ENCODE measurements at places on chromosomes 11 and 22.

DNA sequence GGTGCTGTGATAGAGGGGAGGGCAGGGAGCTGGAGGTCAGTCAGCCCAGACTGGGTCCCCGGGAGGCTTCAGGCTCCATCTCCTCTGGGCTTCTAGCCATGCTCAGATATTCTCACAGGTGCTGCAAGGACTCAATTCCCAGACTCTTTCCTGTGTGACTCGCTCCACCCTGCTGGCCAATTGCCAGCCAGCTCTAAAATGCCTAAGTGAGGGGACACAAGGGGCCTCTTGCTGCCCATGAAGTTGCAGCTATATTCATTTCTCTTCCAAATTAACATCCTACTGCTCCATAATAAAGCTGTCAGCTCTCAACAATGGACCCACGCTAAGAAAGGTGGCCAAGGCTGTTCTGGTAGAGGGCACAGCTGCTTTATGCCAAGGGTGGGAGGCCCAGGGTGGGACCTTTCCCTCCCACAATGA is 101.5 kb downstream of the PLEKHA7 start:
- no peak for DNase-seq

DNA sequence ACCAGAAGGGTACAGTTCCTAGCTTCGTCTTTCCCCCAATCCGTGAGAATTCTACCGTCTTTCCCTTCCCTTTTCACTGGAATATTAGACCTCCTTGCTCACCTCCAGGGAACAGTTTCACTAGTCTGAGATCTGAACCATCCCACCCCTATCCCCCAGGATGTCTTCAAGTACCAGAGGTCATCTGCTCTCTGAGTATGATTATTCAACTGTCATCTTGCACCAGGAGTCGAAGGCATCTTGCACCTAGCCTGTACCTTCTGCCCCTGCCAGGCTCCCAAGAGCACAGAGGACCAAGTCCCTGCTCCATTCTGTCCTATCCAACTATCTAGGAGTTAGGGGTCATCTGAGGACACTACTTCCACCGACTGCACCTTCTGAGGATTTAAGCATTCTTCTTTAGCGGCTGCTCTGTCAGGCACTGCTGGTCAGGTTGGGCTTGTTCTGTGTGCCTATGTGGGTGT is 804 bp downstream of the ACER3 start:
- DNase-seq, result no peak

DNA sequence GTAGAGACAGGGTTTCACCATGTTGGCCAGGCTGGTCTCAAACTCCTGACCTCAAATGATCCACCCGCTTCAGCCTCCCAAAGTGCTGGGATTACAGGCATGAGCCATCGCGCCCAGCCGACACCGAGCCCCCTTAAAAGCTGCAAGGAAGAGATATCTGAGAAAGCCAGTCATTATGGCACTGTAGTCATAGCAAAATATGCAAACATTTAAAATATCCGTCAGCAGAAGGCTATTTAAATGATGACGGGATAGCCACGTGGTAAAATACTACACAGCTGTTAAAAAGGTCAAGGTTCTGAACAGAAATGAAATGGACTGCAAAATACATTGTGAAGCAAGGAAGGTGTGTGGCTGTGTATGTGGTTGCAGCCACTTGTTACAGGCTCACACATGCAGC is 6.4 kb upstream of the CCDC88B start:
- no peak for DNase-seq

- no peak for DNase-seq
These were observed 392.2 kb downstream of the TBC1D22A start for GRCh38 chr22:47154621-47155081.

DNA sequence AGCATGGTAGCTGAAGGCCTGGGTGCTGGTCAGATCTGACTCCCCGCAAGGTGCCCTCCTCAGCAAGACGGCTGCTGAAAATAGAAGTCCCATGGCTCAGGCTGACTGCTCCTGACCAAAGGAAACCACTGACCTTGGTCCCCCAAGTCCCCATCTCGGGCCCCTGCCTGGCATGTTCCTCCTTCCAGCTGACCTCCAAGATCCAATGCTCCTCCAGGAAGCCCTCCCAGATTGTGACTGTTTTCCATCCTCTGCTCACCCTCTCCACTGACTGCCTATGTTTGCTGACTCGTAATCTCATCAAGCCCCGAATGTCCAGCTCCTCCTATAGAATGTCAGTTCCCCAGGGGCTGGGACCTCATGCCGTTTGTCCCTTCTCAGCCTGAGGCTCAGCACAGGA is 30.5 kb downstream of the ALX4 start:
- DNase-seq, result no peak

DNA sequence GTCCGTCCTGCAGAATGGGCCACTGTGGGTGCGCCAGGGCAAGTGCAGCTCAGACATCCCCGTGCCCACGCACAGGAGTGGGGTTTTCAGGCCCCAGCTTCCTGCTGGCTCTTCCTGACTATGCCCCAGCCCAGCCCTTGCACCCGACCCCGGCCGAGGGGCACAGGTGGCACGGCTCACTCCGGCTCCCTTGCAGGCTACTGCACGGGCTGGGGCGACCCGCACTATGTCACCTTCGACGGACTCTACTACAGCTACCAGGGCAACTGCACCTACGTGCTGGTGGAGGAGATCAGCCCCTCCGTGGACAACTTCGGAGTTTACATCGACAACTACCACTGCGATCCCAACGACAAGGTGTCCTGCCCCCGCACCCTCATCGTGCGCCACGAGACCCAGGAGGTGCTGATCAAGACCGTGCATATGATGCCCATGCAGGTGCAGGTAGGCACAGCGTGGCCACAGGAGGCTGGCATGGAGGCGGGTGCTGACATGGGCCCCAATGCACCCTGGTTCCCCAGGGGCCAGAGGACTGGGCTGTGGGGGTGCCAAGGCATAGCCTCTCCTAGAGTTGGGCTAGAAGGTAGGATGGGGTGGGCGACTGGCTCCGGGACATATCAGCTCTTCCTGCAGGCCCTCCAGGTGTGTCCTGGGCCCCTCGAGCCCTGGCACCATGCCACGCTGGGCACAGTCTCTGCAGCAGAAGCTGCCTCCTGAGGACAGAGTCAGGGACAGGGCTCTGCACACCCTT is 27.7 kb downstream of the MUC2 start:
- no peak for DNase-seq

- peak; percentile 71 for DNase-seq
These were observed 4.6 kb upstream of the GALR3 start for GRCh38 chr22:37818409-37819104.

DNA sequence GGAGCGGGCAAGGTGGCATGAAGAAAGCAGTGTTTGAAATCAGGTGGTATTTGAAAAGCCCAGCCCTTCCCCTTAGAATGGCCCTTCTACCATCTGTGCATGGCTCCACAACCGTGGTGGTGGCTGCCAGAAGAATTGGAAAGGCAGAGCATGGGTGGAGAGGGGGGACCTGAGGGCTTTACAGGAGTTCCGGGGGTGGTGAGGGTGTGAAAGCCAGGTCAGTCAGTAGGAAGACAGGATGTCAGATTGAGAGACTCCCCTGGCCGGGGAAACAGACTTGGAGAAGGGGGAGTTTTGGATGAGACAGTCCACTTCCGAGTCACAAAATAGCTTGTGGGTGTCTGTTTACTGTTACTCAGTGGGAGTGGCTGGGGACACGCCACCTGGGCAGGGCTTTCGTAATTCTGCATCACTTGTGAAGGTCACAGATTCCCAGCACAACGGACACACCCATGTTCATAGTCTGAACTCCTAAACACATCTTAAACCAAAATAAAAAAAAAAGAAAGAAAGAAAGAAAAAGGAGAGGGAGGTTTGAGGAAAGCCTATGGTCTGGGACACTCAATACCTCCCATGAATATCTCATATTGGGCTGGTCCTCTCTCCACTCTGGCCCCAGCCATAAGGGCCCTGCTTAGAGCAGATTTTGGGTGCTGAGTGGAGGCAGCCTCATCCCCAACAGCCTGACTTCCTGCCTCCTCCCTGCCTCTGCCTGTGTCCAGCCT is 24.4 kb upstream of the SMIM35 start:
- DNase-seq, result no peak

DNA sequence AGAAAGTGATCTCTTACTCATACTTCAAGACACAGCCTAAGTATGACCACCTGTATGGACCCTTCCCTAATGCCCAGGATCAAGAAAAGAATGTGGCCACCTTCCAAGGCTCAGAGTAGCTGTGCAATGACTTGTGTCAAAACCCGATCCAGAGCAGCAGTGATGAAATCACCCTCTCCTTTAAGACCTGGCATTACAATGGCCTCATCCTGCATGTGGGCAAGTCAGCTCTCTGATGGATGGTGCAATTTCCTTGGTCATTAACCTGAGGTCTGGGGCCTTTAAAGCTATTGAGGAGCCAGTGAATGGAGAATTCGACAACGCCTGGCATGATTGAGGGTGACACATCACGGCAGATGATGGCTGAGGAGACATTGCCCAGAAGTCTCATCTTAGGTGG is 9.1 kb upstream of the TUBA8 start:
- no peak for DNase-seq

GRCh38 chr11:12291766-12292165 is 85.6 kb upstream of the PARVA start:
- DNase-seq, result no peak

- peak; percentile 87 for DNase-seq
These were observed 30.1 kb upstream of the HMOX1 start for GRCh38 chr22:35350539-35351503.

GRCh38 chr22:22591348-22592299 is 32.6 kb upstream of the PRAME start:
- DNase-seq, result no peak

- DNase-seq, result no peak
These were observed 863 bp downstream of the YIF1A start for GRCh38 chr11:66287889-66288670.

GRCh38 chr11:67501854-67502253 is 3.3 kb downstream of the PITPNM1 start:
- DNase-seq, result no peak

GRCh38 chr22:48091060-48091650 is 1328.7 kb downstream of the TBC1D22A start:
- no peak for DNase-seq

GRCh38 chr11:74669211-74670160 is 61.7 kb downstream of the CHRDL2 start:
- DNase-seq, result no peak

DNA sequence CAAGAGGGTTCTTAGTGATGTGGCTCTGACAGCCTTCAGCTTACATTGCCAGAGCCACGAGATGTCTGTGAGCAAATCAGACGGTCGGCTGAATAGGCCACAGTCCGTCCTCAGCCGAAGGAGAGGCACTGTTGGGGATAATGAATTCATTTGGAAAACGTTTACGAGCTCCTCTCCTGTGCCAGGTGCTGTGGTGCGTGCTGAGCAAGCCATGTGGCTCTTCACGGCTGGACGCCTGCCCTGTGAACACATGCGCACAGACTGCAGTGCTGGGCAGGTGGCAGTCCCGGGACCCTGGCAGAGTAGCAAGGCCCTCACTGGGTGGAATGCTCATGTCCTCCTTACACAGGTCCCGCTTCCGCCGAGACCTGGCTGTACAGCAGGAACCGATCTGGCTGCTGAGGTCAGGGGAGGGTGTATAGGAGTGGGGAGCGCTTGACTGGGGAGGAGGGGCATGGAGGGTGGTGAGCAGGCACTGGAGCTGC is 6.8 kb downstream of the TBC1D22A start:
- no peak for DNase-seq

GRCh38 chr11:27018902-27019529 is 21.6 kb upstream of the BBOX1 start:
- DNase-seq, result no peak

- DNase-seq, result no peak
These were observed 128.1 kb downstream of the CTTN start for GRCh38 chr11:70526116-70527045.

- DNase-seq, result no peak
These were observed 788.3 kb downstream of the TBC1D22A start for GRCh38 chr22:47550524-47551430.

GRCh38 chr22:31206896-31207687 is 5.0 kb upstream of the LIMK2 start:
- DNase-seq, result peak; percentile 52

GRCh38 chr11:45537614-45538013 is 127.8 kb downstream of the CHST1 start:
- DNase-seq, result no peak

DNA sequence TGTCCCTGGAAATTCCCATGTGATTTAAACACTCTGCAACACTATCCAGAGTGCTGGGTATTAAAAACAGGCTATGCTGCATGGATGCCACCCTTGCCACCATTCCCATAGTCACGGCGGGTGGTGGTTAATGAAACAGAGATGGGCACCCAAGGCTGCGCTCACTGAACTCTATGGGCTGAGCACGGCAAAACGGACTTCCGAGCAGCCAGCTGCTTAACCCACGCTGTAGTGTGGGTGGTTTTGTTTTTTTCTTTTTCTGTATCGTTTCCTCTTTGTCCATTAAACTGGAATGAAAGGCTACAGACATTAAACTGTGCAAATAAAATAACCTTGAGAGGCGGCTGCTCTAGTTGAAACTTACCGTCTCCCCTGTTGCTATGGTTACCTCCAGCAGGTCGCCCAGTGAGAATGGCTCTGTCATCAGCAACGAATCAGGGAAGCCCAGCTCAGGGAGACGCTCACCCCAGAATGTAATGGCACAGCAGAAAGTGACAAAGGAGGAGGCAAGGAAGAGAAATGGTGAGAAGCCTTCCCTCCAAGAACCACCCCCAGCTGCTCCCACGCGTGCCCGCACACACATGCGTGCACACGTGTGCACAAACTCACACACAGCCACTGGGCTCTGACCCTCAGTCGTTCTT is 102.1 kb downstream of the C11orf91 start:
- no peak for DNase-seq

- DNase-seq, result no peak
These were observed 832.2 kb downstream of the NTM start for GRCh38 chr11:132202621-132203020.

DNA sequence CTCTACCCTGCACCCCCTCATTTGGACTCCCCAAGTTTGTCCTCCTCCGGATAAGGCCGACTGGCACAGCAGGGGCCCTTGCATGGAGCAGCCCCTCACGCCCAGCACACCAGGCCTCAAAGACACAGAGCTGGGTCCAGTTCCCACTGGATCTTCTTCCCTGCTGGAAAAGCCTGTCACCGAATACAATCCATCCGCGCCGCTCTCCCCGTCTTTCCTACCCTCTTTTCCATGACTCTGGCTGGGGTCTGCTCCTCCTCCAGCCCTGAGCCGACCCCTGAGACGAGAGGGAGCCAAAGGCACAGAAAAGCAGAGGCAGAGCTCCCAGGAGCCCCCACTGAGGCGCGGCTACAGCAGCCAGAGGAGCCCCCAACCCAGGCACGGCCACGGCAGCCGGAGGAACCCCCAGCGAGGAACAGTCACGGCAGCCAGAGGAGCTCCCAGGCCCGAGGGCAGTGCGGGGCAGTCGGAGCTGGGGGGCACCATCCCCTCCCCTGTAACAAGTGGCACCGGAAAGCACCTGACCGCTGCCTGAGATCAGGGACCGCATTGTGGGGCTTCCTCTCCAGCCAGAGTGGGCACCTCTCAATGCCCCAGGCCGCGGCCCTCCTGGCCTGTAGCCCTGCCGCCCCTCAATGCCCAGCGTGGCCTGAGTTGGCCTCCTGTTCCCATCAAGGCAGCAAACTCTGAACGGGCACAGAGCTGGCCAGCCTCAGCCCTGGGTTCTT is 12.0 kb downstream of the ALG12 start:
- no peak for DNase-seq

- no peak for DNase-seq
These were observed 17.4 kb downstream of the DRD2 start for GRCh38 chr11:113457784-113458183.

- DNase-seq, result no peak
These were observed 107.3 kb downstream of the ETS1 start for GRCh38 chr11:128480066-128480465.

GRCh38 chr11:59556917-59557348 is 45.6 kb downstream of the OR4D9 start:
- no peak for DNase-seq

- no peak for DNase-seq
These were observed 5.7 kb downstream of the PATE2 start for GRCh38 chr11:125772834-125773505.

- DNase-seq, result no peak
These were observed 31.6 kb downstream of the SLC36A4 start for GRCh38 chr11:93166194-93166593.

Data from activated CD4-positive, alpha-beta T cell treated with anti-CD3 and anti-CD28 coated beads, Interleukin-2, amount 50 U/mL, for 48 hours (primary cell).